Sciatic nerve (tissue), 2 donors: ENCODE measurements at places on chromosomes 12 and 14. TPM values are rescaled to one million over a fixed set of nuclear protein-coding genes. Genes with fewer than 3 reads are reported as not detected.
A peak's percentile ranks its signal among the peaks of the same experiment; 100 is the strongest.

SLC41A2 gene
- total RNA-seq: 19.3 TPM

DNA sequence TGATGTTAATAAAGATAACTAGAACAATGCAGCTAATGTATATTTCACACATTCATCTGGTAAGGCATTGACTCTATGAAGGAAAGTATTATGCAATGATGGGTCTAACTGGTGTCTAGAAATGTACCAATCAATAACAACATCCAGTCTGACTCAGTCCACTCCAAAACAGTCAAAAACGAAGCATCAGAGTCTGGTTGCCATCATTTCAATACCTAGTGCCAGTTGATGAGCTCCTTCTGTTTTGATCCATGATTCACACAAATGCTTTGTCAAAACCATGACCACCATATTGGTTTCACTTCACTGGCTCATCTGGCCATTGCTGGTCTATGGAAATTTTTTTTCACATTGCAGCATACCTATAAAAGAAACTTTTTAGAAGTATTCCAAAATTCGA, 747.2 kb upstream of the TMEM132C start:
- DNase-seq: no peak

SPIC gene
- 0.40 TPM for total RNA-seq

CLEC7A gene
- total RNA-seq: 32.4 TPM

GRCh38 chr14:96119947-96120346, 80.8 kb downstream of the C14orf132 start:
- DNase-seq: no peak

- DNase-seq: no peak
Measured at GRCh38 chr14:106652494-106652893, 1126.1 kb downstream of the TMEM121 start.

- DNase-seq: peak; percentile 73
Measured at GRCh38 chr14:101761881-101762529, 496 bp downstream of the PPP2R5C start.

- no peak for DNase-seq
Measured at GRCh38 chr12:113846883-113847755, 119.0 kb downstream of the RBM19 start.

TMEM117 gene
- 24.8 TPM for total RNA-seq

FIGNL2 gene
- total RNA-seq: 4.0 TPM

DNA sequence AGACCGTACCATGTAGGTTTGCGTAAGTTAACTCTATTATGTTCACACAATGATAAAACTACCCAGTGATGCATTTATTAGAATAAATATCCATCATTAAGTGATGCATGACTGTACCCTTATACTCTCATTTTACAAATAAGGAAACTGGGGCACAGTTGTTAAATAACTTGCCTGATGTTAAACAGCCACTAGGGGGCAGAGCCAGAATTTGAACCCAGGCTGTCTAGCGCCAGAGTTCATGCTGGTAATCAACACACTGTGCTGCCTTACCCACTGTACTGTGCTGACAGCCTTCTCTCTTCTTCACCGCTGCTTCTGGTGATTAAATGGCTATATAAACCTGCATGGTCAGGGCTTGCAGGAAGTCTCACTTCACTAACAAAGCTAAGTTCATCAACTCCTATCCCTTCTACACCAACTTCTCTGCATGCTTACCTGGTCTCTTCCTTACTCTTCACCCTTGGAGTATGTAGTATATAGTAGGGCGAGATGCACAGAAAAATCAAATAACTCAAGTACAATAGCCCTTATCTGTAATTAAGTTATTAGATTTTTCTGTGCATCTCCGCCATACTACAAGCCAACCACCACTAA, 43.6 kb upstream of the APPL2 start:
- no peak for DNase-seq

HOXC13 gene
- total RNA-seq: 0.22 TPM

- DNase-seq: peak; percentile 86
Measured at GRCh38 chr14:103104654-103105452, 10.3 kb downstream of the EXOC3L4 start.

LRP6 gene
- total RNA-seq: 56.1 TPM

GUCY2C gene
- total RNA-seq: not detected

DNA sequence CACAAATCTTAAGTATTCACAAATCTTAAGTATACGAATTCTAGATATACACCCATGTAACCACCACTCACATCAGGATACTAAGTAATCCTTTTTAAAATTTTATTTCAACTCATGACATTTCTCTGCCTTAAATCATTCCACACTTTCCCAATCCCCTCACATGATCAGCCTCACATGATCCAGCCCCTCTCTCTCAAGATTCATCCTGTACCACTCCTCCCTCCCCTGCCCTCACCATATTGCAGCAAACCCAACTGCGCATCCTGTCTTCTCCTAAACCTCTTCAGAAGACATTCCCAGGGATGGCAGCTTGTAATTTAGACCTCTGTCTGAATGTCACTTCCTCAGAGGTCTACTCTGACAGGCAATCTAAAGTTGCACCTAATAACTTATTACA, 1.7 kb upstream of the EIF4B start:
- no peak for DNase-seq

DNA sequence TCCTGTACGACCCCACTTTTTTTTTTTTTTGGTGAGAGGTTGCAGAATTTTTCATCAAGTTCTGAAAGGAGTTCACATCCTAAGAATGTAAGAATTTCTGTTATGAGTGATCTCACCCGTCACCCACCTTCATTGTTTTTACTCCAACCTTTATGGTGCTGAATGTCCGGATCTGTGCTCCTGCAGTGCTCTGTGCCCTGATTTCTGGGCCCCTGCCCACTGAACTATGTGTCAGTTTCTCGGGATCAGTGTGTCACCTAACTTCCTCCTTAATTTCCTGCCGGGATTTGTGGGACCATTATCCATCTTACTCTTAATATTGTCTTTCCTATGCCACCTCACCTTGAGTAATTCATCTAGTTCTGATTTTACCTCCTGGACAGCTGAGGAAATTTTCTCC, 11.6 kb downstream of the RASSF8 start:
- DNase-seq: no peak

DNA sequence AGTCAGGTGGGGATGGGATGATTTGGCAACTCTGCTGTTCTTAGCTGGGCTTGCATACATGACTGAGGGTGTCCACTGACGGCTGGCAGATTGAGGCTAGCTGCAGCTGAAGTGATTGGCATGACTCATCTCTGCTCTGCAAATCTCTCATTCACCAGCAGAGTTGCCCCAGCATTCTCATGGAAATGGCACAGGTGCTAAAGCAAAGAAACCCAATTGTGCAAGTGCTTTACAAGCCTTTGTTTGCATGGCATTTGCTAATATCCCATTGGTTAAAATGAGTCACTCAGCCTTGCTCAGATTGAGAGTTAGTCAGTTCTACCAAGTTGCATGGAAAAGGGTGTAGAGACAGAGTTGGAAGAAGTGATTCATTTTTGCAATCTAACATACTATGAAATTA, 389.7 kb upstream of the FAR2 start:
- no peak for DNase-seq

OXA1L gene
- 62.8 TPM for total RNA-seq

GRCh38 chr12:114926341-114926740, 242.4 kb upstream of the TBX3 start:
- no peak for DNase-seq

SBNO1 gene
- total RNA-seq: 32.3 TPM

GRCh38 chr12:47551426-47551851, 154.4 kb downstream of the RPAP3 start:
- DNase-seq: no peak

DNA sequence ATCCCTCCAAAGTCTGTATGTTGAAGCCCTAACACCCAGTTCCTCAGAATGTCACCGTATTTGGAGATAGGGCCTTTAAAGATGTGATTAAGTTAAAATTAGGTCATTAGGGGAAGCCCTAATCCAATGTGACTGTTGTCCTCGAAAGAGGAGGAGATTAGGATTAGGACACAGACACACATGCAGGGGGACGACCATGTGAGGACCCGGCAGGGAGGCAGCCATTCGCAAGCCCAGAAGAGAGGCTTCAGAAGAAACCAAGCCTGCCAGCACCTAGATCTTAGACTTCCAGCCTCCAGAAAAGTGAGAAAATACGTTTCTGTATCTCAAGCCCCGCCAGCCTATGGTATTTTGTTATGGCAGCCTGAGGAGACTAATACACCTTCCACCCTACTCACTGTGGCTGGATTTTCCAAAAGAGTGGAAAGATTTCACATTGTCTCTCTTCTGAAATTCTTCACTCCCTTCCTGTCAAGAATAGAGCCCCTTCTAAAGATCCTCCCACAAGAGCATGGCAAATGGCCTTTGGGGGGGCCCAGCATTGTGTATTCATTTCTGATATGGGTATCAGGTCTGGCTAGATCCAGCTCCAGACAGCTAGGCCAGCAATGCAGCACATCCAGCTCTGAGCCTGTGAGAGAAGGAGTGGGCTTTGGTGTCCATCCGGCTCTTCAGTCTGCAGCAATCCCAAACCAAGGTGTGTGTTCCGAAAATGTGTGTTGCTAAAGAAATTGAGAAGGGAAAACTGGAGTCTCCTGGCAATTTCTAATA, 15.4 kb upstream of the UBC start:
- no peak for DNase-seq

- DNase-seq: no peak
Measured at GRCh38 chr12:64080319-64081007, 141.6 kb downstream of the KICS2 start.

DNA sequence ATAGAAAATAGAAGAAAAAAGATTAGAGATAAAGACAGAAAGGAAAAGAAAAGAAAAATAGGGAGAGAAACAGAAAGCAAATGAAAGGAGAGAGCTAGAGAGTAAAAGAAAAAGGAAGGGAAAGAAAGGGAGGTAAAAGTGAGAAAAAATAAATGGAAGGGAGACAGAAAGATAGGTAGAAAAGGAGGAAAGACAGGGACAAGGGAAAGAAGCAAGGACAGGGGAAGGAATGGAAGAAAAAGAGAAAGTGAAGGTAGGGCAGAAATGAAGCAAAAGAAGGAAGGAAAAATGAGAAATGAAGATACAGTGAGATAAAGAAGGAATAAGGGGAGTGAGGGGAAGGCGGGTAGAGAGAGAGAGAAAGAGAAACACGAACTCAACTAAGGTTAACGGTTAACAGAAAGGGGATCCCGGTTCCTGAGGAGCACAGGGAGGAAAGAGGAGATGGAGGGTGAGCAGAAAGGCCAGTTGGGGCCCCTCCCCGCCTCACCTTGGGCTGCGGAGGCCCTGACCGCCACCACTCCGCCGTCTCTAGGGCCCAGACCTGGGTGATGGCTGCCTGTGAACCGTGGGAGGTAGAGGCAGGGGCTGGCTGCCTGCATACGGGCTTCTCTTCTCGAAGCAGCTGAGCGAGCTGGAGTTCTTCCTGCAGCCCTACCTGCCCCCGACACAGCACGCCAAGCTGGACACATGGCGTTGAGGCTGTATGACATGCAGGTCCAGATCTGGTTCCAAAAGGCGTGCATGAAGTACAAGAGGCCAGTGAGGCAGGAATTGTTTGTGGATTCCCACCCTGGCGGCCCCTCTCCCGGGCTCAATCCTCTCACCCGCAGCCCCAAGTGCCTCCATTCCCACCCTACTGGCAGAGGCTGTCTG, 59.5 kb downstream of the SMUG1 start:
- DNase-seq: no peak

DNA sequence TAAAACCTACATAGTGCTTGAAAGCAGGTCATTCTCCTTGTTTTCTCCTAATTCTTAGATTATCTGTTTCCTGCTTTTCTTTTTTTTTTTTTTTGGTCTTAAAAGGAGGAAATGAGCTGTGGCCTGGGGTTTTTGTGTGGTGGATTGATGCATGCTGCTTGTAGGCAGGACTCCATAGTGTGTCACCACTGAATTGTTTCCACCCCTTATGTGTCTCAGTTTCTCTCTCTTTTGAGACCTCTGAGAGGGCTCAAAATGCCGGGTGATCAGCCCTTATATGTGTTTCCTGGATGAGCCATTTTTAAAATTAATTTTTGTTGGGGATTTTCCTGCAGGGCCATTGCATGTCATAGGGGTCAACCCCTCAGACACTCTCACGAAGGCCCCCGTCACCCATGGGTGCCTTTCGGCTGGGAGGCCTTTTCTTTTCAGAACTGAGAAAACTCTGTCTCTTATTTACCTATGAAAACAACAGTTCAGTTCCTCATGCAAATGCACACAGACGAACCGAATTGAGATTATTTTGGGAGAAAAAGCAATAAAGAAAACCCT, 32.0 kb upstream of the LRRK2 start:
- no peak for DNase-seq

DNA sequence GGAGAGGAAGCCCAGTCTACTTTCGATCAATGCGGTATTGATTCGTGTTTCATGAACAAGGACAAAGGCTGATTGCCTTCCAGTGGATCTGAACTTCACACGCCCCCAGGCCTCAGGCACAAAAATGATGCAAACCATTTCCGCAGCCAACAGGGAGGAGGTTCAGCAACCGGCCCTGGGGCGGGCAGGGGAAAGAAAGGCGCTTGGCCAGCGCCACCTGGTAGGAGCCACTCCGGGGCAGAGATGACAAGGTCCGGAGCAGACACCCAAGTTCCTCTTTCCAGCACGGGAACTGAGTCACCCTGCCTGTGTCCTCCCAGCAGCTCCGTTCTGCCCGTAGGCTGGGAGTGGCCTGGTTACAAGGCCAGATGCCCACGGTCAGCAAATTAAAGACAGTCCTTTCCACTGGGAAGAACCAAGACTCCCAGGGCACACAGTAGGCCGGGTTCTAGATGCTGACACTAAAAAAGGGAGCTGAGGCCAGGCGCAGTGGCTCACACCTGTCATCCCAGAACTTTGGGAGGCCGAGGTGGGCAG, 136.3 kb downstream of the SCARB1 start:
- peak; percentile 80 for DNase-seq

DNA sequence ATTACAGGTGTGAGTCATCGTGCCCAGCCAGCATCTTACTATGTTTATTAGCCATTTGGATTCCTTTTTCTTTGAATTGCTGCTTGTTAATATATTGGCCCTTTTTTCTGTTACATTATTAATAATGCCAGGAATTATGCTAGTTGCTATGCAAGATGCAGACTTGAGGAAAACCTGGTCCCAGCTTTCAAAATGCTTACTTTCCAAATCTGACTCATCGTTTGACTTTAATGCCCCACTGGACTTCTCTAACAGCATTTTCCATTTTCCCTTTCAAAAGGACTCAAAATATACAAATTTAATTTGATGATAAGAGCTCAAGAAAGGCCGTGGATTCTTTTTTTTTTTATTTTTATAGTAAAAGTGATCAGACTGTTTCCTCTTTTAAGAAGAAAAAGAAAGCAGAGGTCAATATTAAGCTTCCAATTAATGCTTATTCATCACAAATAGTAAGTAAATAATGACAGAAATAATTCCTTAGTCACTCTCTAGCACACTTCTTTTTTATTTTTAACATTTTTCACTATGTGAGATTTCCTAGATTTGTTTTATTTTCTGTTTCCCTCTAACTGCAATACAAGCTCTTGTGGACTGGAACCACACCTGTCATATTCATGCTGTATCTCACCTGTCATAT, 146.1 kb upstream of the FGD4 start:
- no peak for DNase-seq
